Type B pancreatic cell (in vitro differentiated cells): ENCODE measurements at places on chromosomes 1 and 21.

DNA sequence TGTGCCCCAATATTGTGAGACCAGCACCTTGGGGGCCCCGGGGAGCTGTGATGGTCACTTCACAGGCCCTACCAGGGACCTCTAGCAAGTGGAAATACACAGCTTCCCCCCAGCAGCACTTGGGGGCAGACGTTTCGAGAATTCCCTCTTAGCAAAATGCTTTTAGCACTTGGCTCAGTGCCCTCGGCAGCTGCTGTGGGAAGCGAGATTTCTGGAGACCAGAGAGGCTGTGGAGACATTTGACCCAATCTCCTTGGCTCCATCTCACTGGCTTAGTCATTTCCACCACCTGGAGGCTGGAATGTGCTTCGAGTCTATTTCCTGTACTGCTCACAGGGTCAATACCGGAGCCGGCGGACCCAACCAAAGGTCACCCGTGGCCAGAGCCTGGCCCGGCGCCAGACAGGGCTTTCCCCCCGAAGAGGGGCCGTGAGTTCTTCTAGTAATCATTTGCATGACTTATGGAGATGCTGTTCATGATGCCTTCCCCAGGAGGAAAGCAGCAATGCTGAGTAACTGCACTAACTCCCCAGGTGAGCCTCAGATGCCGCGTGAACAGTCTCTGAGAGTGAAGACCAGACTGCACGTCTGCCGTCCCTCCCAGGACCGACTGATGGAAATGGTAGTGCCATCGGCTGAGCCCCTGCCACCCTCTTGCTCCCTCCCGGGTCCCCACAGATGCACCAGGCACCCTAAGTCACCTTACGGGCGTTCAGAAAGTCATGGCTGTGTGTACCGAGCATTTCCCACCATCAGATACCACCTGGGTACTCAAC lies 4.4 kb upstream of the C2CD2 start:
- no peak for DNase-seq

- no peak for DNase-seq
Measured at GRCh38 chr1:159076438-159077119, at the start of gene AIM2. Gene AIM2, minus strand, starts transcription at chr1:159076766. Its CDS starts 3,267 bp downstream, at chr1:159073499.

- DNase-seq, result no peak
Measured at GRCh38 chr1:178456472-178456871, 40.3 kb downstream of the CLEC20A start.

GRCh38 chr1:209808059-209808581 lies 2.2 kb upstream of the IRF6 start:
- DNase-seq, result no peak

DNA sequence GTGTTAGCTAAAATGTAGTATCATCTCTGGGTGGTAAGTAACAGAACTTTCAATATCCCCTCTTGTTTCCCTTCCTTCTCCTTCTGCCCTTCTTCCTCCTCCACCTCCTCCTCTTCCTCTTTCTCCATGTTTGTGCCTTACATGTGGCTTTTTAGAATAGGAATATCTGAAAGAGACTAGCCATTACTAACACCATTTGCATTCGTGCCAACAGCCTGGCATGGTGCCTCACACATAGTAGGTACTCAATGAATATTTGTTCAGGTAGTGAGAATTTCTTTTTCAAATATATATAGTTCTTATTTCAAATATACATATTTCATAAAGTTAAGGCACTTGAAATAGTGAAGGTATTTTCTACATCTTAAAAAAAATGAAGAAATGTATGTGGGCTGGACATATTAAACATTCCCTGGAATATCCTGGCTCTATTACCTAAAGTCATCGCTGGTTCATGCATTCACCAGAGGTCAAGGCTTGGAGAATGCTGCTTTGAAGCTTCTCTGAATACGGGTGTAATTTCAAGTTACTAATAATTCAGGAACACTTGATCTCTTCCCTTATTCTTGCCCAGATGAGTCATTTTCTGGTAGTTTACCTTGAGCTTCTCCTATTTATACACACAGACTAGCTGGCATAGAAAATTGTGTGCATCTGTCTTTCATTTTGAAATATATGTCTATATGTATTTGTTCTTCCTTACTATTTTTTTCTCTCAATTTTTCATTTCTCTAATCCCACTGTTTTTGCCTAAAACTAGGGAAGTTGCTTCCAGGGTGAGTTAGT lies 319.4 kb downstream of the TGFB2 start:
- no peak for DNase-seq

DNA sequence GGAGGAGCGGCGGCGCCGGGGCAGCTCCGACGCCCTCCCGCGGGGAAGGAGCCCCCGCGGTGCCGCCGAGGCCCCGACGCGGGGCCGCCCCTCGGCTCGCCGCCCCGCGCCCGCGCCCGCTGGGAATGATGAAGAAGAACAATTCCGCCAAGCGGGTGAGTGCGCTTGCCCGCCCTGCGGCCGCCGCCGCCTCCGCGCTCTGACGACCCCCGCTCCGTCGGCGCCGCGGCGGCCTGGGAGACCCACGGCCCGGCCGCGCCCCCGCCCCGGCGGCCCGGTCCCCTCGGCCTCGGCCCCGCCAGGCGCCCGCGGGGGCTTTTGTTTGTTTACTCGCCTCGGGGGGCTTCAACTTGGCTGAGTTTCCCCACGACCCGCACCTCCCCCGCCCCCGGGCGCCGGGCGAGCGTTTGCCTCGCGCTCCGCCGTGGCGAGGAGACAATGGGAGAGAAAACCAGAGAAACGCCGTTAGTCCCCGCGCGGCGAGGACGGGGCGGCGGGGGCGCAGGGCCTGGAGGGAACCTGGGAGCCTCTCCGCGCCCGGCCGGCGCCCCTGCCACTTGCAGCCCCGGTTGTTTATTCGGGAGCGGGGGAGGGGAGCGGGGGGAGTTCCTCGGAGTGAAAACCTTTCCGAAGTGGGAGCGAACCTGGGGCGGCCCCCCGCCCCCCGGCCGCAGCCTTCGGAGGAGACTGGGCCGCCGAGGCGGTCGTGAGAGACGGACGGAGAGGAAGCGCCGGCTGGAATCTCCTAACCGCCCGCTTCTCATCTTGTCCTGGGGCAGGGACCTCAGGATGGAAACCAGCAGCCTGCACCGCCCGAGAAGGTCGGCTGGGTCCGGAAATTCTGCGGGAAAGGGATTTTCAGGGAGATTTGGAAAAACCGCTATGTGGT lies 661 bp downstream of the PLEKHO1 start:
- peak; percentile 76 for DNase-seq

DNA sequence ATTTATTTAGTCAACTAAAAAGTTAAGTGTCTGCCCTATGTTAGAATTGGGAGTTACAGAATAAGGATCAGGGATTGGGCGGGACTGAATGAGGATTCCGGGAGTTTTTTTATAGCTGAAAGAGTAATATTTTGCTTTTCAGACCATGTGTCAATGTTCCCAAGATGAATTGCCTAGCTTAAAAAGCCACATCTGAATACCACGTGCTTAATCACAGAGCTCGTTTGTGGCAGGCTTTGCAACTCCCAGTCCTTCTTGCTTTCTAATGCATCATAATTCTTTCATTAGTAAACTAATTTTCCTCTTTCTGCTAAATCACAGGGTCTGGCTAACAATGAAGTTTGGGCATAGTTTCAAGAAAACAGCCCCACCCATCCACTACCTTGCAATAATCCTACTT lies 4.2 kb upstream of the BCL10 start:
- no peak for DNase-seq

DNA sequence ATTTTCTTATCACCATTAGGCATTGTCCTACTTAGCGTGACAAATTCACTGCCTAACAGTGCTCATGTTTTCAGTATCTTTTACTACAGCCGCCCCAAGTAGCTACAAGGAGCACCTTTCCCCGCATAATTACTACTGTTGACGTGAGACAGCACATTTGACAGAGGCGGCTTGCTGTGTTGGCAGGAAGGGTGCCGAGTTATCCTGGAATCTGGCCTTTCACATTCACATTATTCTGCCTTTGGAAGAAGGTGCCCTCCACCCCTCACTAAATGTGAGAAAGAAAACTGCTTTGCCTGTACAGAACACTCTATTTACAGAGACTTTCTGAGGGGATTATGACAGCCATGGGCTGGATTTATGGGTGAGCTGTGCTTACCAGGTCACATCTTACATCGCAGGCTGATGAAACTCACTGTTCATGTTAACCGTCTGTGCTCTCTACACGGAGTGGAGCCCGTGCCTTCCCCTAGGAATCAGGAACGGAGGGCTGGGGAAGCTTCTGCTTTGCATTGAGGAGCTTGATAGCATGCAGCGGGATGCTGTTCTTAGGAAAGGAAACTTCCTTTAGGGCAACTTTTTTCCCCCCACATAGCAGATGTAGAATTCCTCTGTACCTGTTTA lies 148.0 kb upstream of the ZRANB2 start:
- no peak for DNase-seq

- no peak for DNase-seq
Measured at GRCh38 chr1:61130338-61131000, 48.1 kb downstream of the NFIA start.

- DNase-seq, result no peak
Measured at GRCh38 chr1:36365381-36365780, 20.3 kb downstream of the STK40 start.

GRCh38 chr1:182890927-182891610 lies 51.9 kb downstream of the DHX9 start:
- no peak for DNase-seq

DNA sequence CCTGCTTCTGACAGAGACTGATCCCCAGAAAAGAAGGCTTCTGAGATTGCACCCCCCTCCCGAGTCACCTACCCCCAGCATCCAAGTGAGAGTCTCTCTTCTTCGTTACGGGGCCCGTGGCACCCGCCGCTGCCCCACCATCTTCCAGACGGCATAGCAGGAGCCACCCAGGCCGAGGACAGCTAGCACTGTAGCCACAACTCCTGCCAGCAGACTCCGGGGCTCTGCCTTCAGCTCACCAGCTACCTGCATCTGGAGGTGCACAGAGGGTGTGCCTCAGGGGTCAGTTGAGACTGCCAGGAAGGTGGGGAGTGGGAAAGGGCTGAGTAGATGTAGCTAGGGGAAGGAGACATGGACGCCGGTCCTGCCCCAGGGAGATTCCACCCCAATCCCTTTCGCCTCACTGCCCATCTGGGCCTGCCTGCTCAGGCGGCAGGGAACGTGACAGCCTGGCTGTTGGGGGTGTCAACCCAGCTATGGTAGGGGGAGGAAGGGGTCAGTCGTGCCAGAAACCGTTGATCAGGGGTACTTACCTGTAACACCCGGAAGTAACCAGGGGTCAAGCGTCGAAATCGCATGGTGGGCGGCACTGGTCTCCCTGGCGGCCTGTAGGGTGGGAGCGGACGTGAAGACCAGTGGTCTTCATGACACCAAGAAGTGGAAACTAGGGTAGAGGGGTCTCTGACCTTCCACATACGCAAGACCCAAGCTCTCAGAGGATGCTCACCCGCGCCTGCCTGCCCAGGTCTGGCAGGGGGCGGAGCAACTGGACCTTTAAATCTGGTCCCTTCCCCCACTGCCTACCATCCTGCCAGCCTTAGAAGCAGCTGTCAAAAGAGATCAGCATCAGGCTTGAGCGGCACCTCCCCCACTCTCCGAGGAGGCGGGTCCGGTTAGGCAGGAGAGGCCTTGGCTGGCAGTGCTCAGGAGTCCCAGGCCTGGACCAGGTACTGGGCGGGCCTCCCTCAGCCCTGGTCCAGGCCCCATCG lies at the start of gene ZNF593OS:
ZNF593OS (minus strand) TSS at position 749 of the 989 bp plus-strand sequence; CDS start at position 578, 171 bp downstream.
- no peak for DNase-seq

GRCh38 chr21:42107881-42108553 lies 36.9 kb downstream of the UMODL1 start:
- DNase-seq, result no peak

DNA sequence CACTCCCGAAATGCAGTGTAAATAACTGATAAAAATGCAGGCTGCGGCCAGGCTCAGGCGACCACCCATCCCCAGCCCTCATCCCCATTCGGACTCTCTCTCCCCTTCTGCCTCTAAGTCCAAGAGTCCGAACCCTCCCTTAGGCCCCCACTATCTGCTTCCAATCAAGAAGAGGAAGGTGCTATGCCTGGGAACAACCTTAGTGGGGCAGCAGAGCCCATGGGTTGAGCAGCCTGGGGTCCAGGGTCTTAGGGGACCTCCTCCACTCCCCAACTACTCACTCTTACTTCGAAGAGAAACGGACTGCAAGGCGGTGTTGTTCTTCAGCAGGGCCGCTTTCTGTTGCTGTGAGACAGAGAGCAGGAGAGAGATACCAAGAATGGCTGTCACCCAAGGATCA lies 12.2 kb downstream of the ARHGEF2 start:
- DNase-seq, result no peak

GRCh38 chr1:27487966-27488884 lies 1.7 kb downstream of the WASF2 start:
- DNase-seq, result no peak

- no peak for DNase-seq
Measured at GRCh38 chr1:214573386-214574318, 22.2 kb upstream of the PTPN14 start.

DNA sequence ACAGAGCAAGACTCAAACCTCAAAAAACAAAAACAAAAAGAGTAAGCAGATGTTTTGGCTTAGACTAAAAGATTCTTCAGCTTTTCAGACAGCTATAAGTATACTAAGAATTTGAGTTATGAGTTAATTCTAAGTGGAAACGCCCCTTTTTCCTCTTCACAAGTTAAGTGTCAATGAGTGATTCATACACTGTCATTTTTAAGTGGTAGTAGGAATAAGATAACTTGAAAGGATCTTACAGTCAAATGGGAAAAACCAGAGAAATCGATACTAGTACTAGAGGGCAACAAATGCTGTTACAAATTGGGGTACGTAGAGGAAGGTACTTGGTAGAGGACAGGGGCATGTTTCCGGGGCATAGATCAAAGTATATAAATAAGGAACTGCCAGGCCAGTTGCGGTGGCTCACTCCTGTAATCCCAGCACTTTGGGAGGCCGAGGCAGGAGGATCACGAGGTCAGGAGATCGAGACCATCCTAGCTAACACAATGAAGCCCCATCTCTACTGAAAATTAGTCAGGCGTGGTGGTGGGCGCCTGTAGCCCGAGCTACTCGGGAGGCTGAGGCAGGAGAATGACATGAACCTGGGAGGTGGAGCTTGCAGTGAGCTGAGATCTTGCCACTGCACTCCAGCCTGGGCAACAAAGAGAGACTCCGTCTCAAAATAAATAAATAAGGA lies 7.4 kb downstream of the H3-3A start:
- no peak for DNase-seq

DNA sequence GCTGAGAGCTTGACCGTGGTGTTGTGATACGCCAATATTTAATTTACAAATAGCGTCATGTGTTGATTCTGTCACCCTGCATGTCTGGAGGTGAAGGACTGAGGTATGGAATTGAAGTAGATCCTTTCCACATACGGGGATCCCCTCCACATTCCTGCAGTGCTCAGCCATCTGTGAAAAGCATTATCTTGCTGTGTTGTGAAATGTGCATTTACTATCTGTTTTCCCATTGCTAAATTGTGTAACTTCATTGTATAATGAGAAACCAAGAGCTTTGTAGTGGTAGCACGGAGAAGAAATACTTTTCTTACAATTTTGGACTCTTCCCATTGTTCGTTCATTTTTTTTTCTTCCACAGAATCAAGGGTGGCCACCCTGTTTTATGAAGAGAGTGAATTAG lies 577.3 kb upstream of the ZP4 start:
- DNase-seq, result no peak

GRCh38 chr1:7227654-7228053 lies 442.4 kb downstream of the CAMTA1 start:
- no peak for DNase-seq

GRCh38 chr1:235646463-235646862 lies 3.1 kb downstream of the GNG4 start:
- no peak for DNase-seq
